ENCODE measurements at places on chromosomes 3 and 15.

GRCh38 chr3:14522129-14522691, 17.9 kb downstream of the GRIP2 start:
- DNase-seq: no peak

- no peak for DNase-seq
Observed at GRCh38 chr15:73436613-73437012, 6.4 kb upstream of the REC114 start.

DNA sequence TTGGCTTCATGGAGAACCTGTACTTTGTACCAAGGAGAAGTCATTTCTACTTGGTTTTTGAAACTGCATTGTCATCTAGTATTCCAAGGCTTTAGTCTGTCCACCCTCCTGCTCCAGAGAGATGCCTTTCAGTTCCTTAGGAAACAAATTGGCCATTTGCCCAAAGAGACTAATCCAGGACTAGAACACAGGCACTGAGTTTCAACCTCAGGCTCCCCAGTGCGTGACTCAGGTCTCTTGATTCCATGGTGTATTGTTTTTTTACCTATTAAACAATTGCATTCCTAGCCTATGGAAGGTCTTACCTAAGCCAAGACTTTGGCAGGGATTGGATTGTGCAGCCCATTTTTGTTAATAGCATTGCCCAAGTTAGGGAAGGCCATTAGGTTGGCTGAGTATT, 214.8 kb upstream of the CTDSPL start:
- DNase-seq: no peak

- DNase-seq: no peak
Observed at GRCh38 chr15:65033659-65034269, 4.3 kb upstream of the MTFMT start.

- DNase-seq: no peak
Observed at GRCh38 chr3:133984975-133985374, 44.8 kb downstream of the SLCO2A1 start.

DNA sequence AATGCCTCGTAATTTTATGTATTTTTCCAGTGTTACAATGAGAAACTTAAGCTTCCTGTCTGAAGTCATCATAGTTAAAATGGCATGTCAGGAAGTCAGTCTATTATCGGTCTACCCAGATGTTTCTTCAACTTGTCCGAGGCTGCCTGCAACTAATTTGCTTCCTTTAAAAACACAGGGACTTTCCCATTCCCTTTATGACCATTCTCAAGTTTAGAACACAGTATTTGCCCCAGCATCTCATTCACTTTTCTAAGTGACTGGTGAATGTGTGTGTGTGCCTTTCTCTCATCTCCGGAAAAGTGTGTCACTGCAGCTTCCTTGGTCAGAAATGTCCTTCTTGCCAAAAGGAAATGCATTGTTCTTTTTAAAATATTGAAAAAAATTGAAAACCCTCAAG, 466.6 kb downstream of the RAP2B start:
- no peak for DNase-seq

DNA sequence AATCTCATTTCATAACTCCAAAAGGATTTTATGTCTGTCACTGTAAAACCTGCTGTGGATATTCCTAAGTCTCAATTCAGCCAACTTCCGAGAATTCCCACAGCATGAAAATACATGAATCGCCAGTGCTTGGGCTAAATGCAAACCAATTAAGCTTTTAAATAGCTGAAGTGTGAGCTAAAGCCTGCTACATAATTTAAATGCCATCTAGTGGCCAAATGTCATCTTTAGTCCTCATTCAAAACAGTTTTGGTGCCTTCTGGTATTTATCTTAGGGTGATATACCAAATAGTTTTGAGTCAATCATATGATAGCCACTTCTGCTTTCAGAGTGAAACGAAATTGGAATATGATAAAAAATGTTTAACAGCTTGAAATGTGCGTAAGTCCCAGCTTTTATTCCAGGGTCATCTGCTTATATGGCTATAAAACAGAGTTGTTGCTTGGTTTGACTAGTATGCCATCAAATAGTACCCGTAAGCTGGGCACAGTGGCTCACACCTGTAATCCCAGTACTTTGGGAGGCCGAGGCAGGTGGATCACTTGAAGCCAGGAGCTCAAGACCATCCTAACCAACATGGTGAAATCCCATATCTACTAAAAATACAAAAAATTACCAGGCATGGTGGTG, 41.8 kb upstream of the CCNL1 start:
- no peak for DNase-seq

GRCh38 chr15:31427411-31427810, 100.8 kb downstream of the KLF13 start:
- DNase-seq: no peak

DNA sequence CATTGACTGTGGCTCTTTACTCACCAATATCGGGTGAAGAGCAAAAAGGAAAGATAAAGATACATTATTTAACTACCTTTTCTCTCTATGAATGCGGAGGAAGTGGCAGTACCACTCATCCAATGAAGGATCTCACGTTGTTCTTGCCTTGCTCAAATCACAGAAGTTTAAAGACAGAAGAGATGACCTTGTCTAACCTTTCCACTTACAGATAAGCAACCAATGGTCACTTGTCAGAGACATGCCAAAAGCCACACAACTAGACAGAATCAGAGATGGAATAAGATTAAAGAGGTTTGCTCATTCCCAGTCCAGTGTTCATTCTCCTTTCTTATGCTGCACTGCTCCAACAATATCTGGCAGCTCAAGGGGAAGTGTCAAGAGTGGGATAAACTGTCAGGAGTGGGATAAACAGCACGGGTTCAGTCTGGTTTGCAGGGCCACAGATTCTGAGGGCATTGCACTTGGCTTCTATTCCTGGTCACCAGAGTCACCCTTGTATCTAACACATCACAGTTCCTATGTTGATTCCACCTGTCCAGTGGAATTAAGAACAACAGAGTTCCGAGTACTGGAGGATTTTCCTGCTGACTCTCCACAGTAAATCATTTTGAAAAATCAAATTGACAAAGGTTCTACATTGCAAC, 6.7 kb downstream of the VPS13C start:
- DNase-seq: no peak

DNA sequence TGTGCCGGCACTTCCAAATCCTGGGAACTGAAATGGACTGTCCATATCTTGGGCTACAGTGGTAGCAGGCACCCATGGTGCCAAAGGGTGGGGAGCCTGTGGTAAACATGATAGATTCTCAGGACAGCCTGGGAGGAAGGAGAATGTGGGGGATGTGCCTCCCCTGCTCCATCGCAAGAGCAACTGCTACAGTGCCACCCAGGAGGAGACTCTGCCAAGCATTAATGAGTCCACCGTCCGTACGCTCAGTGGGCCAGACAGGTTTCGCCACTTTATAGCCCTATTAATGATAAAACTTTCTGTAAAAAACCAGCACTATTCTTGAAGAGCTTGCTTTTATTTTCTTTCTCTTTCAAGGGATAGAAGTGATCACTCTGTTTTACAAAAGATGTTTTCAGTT, 75.2 kb downstream of the FMN1 start:
- DNase-seq: no peak

DNA sequence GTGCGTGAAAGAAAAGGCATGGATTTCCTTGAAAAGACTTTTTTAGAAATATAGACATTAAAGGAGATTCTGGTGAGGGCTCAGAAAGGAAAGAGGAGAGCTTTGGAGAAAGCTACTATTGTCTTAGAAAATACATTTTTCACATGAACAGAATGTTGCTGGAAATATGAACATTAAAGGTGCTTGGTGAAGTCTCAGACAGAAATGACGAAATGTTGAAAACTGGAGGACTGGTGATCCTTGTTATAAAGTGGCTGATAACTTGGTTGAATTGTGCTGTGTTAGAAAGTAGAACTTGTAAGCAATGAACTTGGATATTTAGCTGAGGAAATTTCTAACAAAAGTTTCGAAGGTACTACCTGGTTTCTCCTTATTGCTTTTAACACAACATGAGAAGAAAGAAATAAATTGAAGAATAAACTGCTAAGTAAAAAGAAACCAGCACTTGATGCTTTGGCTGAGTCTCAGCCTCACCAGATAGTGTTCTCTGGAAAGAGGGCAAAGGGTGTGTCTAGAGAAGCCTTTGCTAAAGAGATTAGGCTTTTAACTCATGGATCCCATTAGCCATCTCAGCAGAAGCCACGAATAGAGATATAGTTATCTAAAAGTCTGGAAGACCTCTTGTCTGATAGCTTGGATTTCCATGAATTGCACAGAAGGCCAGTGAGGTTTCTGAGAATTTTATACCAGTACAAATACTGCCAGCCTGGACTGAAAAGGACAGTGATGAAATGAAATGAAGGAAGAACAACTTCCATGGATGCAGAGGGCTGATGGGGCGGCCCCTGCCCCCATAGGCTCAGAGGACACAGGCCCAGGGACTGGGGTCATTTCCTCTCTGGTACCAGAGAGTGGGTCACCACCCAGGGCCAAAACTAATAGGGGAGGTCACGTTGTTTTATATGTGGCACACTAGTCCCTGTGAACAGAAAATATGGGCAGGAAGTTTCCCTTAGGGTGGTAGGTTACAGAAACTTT, 91.5 kb downstream of the RPL22L1 start:
- no peak for DNase-seq

GRCh38 chr15:63200464-63201249, 11.3 kb downstream of the RAB8B start:
- no peak for DNase-seq

GRCh38 chr15:27965546-27965945, 133.6 kb downstream of the OCA2 start:
- no peak for DNase-seq

DNA sequence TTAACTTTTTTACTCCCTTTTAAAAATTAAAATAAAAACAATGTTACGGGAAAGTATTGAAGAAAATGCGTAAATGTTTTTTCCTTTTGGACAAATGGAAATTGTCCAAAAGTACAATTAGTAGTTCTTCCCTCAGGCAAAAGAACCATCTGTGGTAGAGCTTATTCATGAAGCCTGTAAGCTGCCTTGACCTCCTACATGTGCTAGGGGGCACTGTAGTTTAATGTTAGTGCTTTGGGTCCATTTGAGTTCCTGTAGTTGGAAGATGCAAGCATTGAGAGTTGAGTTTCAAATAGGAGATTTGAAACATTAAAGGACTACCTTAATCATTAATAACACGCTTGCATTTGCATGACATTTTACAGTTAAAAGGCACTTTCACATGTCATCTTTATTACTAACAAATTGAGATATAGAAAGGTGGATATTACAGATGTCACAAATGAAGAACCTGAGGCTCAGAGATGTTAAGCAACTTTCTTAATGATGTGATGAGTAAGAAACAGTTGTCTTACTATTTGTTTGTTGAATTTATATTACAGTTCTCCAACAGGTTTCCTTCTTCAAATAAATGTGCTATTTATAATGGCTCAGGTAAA, 1.8 kb upstream of the ZNF385D start:
- no peak for DNase-seq

GRCh38 chr3:111639316-111639715, 44.2 kb upstream of the ZBED2 start:
- no peak for DNase-seq

GRCh38 chr15:91525751-91526150, 327.8 kb upstream of the SLCO3A1 start:
- DNase-seq: no peak

DNA sequence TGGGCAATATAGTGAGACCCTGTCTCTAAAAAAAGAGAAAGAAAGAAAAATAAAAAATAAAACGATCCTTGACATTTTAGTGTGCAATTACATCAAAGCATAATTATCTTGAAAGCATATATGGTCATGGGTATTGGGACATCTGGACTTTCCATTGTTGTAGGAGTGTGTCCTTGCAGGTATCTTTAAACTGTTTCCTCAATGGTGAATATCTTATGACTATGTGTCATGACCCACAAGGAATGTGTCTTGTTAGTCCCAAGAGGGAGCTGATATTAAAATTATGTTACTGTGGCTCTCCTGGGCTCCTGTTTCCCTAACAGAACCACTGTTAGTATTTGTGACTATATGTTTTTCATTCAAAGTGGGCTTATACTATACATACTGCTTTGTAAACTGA, 26.6 kb downstream of the EIF1B start:
- DNase-seq: no peak

- DNase-seq: no peak
Observed at GRCh38 chr15:96181873-96182301, 148.6 kb upstream of the NR2F2 start.

- no peak for DNase-seq
Observed at GRCh38 chr3:52829482-52829881, 990 bp downstream of the ITIH4 start.

DNA sequence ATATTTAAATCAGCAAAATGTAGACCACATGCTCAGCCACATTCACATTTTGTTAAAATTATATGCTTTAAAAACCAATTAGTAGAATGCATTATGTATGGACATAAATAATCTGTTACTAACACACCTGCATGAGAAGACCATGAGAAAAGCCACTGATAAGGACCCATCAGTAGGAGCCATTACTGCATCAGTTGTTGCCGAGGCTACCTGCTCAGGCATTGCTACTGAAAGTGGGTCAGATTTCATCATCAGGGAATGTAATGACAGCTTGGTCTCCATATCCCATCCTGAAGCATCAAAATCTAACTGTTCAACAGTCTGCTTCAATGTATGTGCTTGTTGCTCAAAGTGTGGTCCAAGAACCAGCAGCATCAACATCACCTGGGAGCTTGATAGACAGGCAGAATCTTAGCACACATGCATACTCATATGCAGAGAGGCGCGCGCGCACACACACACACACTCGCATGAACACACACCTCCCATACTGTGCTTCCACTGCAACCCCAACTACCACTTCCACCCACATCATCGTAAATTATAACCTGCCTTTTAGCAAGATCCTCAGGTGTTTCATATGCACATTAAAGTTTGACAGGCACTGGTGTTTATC, 72.4 kb upstream of the FOXB1 start:
- no peak for DNase-seq

GRCh38 chr3:10495614-10496013, 9.8 kb downstream of the ATP2B2 start:
- no peak for DNase-seq

- no peak for DNase-seq
Observed at GRCh38 chr3:71124048-71124447, 459.5 kb downstream of the FOXP1 start.

DNA sequence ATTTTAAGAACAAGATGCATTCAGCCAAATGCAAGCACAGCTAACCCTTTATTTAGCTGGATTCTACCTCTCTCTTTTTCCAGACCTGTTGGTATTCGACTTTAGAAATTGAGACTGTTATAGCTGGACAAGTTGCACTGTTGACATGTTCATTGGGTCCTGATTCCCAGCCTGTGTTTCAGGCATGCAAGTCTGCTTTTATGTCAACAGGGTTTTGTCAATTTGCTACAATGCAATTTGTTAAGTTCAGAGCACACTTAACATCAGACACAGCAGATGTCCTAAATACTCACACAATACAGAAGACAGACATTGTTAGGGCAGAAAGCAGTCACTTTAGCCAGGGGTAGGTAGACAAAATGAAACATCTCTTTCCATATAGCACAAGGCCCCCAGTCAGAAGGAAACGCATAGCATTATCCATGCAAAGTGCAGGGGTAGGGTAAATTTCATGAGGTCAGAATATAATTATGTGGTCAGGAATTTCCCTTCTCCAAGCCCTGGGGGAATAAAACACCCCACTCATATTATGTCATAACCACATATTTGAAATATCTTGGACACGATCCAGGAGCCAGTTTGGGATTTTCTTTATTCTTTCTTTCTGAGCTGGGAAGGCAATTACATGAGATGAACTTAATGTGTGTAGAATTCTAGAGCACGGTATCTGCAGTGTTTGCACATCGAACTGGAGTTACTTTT, 504.1 kb downstream of the NTRK3 start:
- DNase-seq: no peak
